ENCODE measurements at places on chromosomes 1 and 21. TPM values are rescaled to one million over a fixed set of nuclear protein-coding genes. Genes with fewer than 3 reads are reported as not detected.

Gene LENEP
- not detected for total RNA-seq

Gene FCRL2
- 0.56 TPM for total RNA-seq

Gene TMEM61
- total RNA-seq = 1.4 TPM

Gene NBPF3
- 6.7 TPM for total RNA-seq

Gene KRTAP13-2
- total RNA-seq = not detected

Gene UTS2
- total RNA-seq = not detected

Gene C1orf116
- total RNA-seq = 62.2 TPM

Gene ANKRD65
- 11.9 TPM for total RNA-seq

Gene SRM
- 54.6 TPM for total RNA-seq

Gene RNU1-1
- total RNA-seq = 6,387 TPM

Gene PRAMEF5
- total RNA-seq = not detected
